ENCODE measurements at places on chromosomes 16 and 17.

GRCh38 chr17:32625971-32626370, 139.2 kb downstream of the CDK5R1 start:
- DNase-seq = no peak

GRCh38 chr16:88069397-88070168, 118.3 kb downstream of the BANP start:
- DNase-seq = no peak

DNA sequence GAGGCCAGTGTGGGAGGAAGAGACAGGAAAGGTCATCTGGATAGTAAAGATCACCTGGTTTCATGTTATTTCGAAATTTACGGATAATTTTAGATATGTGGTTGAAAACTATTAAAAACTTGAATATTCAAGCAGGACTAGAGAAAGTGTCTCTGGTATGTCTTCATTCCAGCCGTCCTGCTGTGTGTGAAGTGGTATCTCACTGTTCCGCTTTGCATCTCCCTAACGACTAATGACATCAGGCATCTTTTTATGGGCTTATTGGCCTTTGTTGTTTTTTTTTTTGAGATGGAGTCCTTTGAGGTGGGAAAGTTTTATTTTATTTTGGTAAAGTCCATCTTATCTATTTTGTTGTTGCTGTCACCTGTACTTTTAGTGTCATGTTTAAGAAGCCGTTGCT, 214.4 kb upstream of the CHMP6 start:
- no peak for DNase-seq

- no peak for DNase-seq
Observed at GRCh38 chr17:9818760-9819159, 3.1 kb downstream of the GSG1L2 start.

DNA sequence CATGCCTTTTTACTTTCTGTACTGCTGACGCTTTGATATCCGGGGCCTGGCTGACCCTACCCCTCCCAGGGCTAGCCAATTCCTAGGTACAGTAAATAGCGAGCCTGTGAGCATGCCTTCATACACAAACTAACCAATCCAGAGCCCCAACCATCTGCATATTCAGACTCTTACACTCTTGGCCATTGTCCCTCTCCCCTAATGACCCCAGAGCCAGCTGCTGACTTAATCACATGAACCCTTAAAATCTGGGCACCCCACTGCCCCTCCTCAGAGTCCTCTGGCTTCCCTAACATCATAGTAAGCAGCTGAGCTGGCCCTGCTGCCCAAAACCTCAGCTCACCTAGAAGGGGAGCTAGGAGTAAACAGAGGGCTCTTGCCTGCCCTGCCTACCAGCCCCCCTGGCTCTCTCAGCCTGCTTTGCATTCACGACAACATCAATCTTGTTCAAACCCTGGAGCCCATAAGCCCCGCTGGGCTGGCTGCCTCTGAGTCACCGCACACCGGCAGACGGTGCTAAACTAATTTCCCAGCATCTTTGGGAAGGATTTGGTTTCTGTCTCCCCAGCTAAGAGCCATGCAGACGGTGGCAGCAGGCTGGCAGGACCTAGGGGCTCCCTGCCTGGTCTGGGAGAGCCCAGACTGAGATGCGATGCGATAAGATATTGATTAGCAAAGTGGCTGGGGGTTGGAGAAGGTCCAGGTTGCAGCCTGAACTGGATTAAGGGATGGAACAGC, 63.2 kb downstream of the CLEC19A start:
- no peak for DNase-seq

GRCh38 chr17:45380046-45380765, 52.5 kb downstream of the ARHGAP27 start:
- DNase-seq = no peak

DNA sequence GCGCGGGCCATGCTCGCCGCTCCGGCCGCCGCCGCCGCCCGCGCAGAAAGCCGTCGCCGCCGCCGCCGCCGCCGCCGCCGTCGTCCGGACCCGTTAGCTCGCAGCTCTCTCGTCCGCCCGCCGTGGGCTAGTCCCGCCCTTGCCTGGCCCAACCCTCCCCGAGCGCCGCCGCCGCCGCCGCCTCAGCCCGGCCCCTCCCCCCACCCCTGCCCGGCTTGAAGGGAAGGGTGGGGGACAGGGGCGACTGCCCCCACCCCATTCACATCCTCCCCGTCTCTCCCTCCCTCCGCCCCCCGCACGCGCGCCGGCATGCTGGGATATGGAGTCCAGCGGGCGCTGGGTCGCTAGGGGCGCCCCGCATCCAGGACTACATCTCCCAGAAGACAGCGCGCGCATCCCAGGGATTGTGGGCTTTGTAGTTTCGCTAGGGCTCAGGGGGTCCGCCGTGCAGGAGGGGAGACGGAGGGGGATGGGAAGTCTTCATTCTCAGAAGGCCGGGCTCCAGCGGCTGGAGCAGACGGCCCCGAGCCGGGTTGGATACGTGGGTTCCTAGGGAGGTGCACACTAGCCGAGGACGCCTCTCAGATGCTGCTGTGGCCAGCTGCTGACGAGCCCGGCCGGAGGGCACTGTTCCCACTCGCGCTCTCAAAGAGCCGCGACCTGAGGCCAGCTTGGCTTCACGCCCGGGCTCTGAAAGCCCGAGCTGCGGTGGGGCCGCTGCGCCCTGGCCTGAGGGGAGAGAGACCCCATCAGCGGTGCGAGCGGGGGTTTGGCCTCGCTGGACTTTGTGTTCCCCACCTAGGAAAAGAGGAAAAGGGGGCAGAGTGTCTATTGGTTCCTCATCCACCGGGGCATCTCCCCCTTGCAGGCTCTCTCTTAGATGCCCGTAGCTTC, at the start of gene ST3GAL2:
Gene ST3GAL2, minus strand, starts transcription at position 132 of the 894 bp plus-strand sequence. CDS start 40,570 bp downstream, outside the sequence.
- peak; percentile 91 for DNase-seq
